ENCODE measurements at places on chromosomes 2 and 18.
A peak's percentile ranks its signal among the peaks of the same experiment; 100 is the strongest.

DNA sequence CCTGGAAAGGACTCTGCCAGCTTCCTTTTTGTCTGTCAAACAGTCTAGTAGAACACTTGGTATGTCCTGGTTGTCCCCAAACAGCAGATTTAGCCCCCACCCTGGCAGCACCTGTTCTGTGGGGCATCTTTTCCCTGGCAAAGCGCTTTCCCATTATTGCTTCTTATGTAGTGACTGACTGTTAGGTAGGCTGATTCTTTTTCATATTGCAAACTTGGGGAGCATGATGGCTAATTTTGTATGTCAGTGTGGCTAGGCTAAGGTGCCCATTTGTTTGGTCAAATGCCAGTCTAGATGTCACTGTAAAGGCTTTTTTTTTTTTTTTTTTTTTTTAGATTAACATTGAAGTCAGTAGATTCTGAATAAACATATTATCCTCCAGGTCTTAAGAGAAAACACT lies 140.2 kb downstream of the MYCN start:
- DNase-seq, result no peak

DNA sequence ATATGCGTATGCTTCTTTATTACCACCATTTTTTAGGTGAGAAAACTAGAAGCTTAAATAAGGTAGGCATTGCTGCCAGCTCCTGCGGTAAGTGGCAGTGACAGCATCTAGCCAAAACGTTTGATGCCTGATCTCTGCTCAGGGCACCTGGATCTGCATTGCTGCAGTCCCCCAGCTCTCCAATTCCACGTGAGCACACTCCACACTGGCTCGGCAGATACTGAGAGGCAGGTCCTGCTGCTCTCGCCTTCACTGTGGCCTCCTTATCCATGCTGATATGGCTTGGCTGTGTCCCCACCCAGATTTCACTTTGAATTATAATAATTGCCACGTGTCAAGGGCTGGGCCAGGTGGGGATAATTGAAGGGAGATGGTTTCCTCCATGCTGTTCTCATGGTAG lies 160.9 kb downstream of the CTIF start:
- DNase-seq, result no peak

DNA sequence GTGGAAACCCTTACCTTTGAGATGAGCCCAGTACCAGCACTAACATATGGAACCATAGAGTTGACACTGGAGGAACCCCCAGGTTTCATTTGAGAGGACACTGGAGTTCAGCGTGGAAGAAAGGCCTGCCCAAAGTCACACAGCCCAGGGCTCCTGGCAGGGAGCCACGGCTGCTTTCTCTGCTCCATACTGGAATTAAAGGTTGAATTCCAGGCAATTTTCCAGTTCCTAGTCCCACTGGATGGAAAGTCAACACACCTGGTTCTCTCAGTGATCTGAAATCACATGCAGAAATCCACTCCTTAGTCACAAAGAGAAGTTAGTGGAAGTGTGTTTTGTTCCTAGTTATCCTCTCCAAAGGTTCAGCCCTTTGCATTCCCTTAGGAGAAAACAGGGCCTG lies 336.1 kb upstream of the SKOR2 start:
- no peak for DNase-seq

- no peak for DNase-seq
Observed at GRCh38 chr2:63044362-63045327, 6.0 kb upstream of the OTX1 start.

DNA sequence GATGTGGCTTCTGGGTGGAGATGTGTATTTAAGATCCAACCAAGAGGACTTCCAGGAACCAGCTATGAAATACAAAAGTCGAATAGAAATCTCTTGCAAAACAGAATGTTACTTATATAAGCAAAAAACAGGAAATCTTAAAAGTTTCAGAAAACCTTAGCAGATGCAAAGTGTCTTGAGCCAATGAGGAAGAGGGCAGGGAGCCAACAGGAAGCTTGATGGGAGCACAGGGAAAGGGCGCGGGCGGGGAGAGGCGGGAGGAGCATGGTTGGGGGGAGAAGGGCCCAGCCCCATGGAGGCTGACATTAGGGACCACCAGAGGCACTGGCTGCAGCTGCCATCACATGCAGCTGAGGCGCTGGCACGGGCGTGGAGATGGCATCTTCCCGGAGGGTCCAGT lies 203.3 kb downstream of the SNTG2 start:
- no peak for DNase-seq

- no peak for DNase-seq
Observed at GRCh38 chr18:58604311-58604710, 24.6 kb downstream of the ALPK2 start.

DNA sequence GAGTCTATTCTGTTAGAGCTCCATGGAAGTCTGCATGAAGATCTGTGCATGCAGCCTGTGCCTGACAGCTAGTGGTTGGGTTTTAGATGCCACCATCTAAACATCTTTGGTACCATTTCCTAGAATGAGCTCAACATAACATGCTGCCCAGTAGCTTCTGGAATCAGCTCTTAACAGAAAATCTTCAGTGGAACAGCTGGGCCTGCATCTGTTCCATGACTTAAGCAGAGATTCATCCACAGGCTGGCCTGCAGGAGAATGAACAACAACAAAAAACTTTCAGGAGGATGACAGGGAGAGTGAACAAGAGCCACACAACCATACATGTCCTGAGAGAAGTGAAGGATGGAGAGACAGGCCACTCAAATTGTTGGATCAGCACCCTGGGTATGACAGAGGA lies 316.6 kb downstream of the RDH14 start:
- no peak for DNase-seq

DNA sequence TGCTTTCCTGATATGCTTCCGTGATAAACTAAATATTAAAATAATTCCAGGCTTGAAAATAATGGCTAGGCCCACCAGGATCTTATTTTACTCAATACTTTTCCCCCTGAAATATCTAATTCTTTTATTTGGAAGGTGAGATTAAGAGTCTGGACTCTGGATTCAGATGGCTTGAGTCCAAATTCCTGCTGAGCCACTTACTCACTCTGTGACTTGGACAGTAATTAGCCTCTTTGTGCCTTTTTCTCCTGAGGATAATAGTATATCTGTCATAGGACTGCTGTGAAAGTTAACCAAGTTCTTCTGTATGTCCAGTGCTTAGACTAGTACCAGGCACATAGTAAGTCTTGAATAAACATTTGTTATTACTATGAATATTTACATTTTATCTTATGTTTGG lies 127.3 kb upstream of the ERBB4 start:
- no peak for DNase-seq

- no peak for DNase-seq
Observed at GRCh38 chr18:80006724-80007123, 18.4 kb upstream of the TXNL4A start.

GRCh38 chr2:240163844-240164574 lies 23.6 kb upstream of the OTOS start:
- DNase-seq, result no peak

DNA sequence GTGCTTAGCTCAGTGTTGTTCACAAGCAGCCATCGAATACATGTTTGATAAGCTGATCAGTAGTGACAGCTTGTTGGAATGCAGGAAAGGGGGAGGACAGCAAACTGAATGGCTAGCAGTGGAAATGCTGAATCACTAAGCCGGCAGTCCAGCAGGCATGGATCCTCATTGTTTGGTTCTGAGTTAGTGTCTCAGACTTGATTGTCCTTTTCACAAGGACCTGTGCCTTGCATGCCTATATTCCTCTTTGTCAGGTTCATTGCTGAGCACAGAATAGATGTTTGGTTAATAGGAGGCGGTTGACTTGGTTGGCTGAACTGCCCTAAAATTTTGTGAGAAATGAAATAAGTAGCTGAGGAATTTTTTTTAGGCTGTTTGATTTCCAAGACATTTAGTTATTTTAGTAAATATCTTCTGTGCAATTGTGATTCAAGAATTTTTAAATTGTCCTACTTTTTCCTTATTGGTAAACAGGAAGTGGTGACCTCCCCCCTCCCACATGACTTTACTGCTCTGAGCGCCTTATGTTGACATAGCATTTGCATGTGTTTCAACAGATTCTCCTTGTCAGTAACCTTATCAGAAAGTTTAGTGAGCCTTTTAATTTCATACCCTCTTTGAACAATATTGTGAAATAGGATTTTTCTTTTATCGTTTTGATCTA lies 21.4 kb upstream of the STON1 start:
- DNase-seq, result peak; percentile 64

GRCh38 chr2:119198240-119198840 lies 25.3 kb upstream of the STEAP3 start:
- DNase-seq, result peak; percentile 45

GRCh38 chr2:196951973-196952372 lies 25.5 kb upstream of the PGAP1 start:
- DNase-seq, result no peak

DNA sequence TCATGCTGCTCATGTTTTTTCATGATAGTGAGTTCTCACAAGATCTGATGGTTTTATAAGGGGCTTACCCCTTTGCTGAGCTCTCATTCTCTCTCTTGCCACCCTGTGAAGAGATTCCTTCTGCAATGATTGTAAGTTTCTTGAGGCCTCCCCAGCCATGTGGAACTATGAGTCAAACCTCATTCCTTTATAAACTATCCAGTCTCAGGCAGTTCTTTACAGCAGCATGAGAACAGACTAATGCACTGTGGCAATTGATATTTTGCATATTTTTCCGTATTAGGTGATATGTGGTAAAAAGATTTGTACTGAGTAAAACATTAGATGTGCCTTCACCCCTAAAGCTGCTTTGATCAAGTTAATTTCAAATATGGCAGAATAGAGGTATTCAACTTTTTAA lies 48.8 kb downstream of the RAB27B start:
- DNase-seq, result no peak

DNA sequence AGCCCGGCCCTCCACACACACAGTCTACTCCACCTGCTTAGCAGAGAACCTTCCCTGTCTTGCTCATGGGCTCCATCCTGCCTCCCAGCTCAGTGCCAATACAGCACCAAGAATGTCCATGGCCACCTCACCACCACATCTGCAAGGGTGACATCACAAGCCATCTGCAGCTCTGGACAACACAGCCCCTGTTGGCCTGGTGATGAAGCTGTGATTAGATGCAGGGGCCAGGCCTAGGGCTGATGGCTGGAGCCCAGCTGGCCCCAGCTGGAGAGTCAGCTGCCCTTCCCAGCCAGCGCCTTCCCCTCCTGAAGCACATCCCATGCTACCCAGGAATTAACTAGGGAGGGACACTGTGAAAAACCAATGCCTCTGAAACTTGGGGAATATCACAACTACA lies 91.1 kb downstream of the TTC32 start:
- no peak for DNase-seq

GRCh38 chr2:60302377-60303126 lies 250.9 kb downstream of the BCL11A start:
- DNase-seq, result no peak

DNA sequence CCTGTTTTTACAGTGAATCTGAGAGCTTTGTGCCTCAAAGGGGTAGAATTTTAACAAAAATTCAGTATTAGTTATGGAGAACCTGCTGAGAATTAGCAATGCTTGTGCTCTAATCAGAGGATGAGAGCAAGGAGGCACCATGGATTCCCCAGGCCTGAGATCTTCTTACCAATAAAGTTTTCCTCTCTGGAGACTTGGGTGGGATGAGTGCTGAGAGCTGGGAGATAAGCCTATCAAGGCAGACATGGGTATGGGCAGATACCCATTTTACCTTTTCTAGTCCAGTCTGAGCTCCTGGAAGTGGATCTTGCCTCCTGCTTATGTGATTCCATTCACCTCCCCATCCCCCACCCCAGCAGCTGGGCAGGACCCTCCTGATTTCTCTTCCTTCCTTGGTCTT lies 53.9 kb downstream of the BMP10 start:
- DNase-seq, result no peak

- peak; percentile 90 for DNase-seq
Observed at GRCh38 chr2:131154071-131154531, 49.0 kb downstream of the PLEKHB2 start.

DNA sequence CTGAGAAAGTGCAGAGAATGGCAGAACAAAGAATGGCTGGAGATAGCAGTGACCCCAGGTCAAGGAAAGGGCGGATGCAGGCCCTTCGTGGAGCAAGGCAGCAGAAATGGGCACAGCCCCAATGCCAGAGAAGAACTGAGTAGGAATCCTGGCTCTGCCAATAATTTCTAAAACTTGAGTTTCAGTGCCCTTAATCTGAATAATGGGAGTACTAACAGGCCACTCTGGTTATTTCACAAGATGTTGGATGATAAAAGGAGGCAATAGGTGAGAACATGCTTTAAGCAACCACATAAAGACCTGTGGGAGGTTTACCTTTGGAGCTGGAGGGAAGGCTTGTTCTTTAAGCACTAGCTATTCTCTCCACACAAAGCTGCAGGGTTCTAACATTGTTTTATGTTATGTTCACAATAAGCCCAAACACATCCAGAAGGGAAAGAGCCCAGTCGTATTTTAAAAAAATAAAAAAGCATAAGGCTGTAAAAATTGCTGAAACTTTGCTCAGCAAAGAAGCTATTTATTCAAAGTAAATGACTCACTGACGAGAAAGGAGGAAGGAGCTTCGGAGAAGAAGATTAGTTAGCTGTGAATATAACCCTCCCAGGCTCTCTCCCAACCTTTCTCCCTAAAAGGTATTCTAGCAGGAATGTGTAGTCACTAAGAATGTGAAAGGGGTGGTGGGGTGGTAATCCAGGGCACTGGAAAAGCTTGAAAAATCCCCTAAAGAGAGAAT lies 470.2 kb downstream of the TXNL1 start:
- DNase-seq, result peak; percentile 26

DNA sequence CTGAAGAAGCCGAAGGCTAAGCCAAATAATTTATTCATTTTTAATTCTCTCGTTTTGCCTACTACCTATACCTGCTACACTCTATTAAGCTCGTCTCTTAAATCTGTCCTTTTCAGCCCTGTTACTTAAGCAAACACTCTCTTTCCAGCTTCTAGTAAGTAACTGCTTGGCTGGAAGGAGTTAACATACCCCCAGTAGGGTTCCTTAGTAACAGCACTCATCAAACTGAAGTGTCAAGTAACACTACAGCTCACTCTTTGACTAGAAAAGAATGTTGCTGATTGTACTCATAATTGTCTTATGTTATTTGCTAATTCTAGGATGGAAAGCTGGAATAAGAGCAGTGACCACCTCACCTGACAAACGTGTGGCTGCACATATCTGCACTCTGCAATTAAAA lies 120.0 kb upstream of the SCN7A start:
- no peak for DNase-seq

GRCh38 chr18:59783138-59783537 lies 85.9 kb upstream of the CCBE1 start:
- DNase-seq, result peak; percentile 61

DNA sequence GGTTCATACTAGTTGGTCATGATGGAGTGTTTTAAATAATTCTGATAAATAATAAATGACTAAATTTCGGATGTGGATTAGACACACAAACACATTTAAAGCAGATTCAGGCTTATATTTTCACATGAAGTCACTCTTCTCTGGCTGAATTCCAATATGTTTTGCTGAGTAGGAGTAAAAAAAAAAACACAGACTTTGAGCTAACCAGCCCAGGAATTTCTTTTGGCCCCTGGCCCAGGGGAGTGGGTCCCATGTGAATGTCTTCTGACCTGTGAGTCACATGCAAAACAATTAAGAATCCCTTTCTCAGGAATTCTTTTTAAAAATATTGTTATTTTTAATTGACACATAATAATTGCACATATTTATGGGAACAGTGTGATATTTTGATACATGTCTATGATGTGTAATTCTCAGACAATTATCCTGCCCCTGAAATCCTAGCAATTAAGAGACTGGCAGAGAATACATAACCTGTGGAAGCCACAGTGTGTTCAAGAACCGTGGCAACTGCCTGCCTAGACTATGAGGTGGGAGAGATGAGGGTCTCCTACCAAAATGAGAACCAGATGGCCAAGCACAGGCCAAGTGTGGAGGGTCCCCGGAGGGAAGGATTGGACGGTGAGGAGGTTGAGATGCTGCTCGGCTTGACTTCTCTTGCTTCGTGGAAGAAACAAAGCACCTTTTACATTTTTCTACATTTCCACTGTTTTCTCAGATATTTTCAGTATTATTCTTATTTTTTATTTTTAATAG lies 236.4 kb downstream of the PIEZO2 start:
- DNase-seq, result no peak

Data from AG08396 (cell line).